ENCODE measurements at places on chromosomes 13 and 19.

GRCh38 chr13:48660361-48661076 lies 6.8 kb downstream of the CYSLTR2 start:
- no peak for DNase-seq

GRCh38 chr19:5434970-5435641 lies 20.1 kb upstream of the ZNRF4 start:
- DNase-seq = no peak

- DNase-seq = no peak
Observed at GRCh38 chr19:18225355-18225701, 910 bp downstream of the PDE4C start.

DNA sequence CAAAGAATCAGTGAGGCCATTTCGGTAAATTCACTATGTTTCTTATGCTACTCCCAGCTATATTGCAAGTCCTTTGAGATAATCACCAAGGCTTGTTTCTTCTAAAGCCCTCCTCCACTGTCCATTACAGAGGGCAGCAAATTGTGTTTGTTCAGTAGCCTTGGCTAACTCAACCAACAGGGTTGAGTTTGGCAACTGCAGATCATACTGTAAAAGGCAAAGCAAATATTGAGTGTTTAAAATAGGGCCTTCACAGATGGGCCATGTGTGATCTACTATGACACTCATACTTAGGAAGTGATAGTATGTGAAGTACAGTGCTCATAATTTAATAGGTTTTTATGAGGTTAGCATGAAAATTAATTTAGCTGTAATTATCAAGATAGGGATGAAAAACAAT lies 171.3 kb downstream of the DACH1 start:
- DNase-seq = no peak

DNA sequence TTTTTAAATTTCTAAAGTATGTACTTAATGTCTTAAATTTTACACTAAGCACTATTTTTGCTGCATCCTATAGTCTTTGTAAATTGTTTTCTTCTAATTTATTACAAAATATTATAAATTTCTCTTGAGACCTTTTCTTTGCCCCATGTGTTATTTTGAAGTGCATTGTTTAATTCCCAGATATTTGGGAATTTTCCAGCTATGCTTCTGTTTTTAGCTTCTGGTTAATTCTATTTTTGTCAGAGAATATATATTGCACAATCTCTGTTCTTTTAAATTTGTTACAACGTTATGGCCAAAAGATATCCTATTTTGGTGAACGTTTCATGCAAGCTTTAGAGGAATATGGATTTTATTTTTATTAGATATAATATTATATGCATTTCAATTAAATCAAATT lies 917.4 kb upstream of the MIR17HG start:
- DNase-seq = no peak

- DNase-seq = no peak
Observed at GRCh38 chr19:2421581-2422306, 5.6 kb downstream of the TIMM13 start.

- no peak for DNase-seq
Observed at GRCh38 chr13:45728759-45729158, 26.6 kb downstream of the CBY2 start.

DNA sequence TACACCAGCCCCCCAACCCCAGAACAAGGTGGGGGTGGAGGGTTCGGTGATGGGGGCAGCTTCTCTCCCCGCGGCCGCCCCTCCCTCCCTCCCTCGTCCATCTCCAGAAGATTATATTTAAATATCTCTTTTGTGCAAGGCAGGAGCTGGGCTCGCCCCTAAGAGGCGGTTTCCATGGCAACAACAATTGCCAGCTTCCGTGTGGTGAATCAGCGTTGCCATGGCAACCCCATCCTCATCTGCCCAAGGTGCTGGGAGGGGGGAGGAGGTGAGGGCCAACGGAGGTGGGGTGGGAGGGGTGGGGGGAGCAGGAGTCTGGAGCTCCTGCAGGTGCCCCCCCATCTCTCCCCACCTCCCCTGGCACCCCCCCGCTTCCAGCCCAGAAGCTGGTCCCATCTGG lies 46.4 kb downstream of the CELF5 start:
- DNase-seq = peak; percentile 96

DNA sequence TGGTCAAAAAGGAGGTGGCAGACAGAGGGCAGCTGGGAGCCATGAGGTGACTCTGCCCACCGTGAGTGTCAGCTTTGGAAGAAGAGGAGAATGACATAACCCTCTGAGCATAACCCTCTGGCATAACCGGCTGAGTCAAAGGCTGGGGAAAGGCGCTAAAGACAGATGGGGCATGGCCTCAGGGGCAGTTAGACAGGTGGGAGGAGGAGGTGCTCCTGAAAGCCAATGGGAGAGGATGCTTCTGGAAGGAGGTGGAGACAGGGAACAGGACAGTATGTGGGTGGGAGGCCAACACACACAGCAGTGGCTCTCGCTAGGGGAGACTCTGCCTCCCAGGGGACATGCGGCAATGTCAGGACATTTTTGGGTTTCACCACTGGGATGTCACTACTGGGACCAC lies 17.1 kb downstream of the ELAVL1 start:
- DNase-seq = no peak

DNA sequence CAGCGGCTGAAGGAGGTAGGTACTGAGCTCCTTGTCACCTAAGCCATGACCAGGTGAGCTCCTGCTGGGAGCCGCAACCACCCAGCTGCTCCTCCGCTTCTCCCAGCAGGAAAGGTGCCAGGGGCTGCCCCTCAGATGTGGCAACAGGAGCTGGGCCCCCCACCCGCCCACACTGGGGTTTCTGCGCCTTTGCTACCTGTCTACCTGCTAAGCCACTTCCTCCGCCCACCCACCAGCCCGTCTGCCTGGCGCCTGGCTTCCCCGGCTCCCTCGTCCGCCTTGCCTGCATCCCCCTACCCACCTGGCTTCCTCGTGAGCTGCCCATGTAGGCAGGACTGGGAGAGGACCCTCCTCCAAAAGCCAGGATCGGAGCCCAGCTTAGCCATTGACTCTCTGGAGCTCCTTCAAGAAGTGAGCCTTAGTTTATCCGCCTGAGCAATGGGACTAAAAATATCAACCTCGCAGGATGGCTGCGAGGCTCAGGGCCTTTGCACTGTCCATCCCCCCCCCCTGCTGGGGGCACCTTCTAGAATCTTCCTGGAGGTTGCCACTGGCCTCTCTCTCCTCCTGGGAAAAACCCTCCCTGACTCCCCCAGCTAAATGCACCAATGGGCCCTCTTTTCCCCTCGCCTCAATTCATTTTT lies 55.8 kb upstream of the KLF2 start:
- DNase-seq = no peak

DNA sequence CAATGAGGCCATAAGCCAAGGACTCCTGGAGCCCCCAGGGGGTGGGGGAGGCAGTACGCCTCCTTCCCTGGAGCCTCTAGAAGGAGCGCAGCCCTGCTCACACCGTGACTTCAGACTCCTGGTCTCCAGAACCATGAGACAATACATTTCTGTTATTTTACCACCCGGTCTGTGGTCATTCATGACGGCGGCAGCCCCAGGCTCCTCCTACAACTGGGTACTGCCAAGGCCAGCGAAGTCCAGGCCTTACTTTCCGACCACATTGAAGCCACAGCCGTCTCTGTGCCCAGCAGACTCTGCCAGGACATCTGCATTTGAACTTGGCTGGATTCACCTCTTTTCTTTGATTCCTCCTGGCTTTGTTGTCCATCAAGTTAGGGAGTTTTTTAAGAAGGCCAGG lies 10.5 kb downstream of the GNG7 start:
- DNase-seq = no peak

- no peak for DNase-seq
Observed at GRCh38 chr19:6654347-6655310, 15.3 kb downstream of the TNFSF14 start.

- DNase-seq = no peak
Observed at GRCh38 chr13:94902722-94903407, 190.5 kb upstream of the SOX21 start.

DNA sequence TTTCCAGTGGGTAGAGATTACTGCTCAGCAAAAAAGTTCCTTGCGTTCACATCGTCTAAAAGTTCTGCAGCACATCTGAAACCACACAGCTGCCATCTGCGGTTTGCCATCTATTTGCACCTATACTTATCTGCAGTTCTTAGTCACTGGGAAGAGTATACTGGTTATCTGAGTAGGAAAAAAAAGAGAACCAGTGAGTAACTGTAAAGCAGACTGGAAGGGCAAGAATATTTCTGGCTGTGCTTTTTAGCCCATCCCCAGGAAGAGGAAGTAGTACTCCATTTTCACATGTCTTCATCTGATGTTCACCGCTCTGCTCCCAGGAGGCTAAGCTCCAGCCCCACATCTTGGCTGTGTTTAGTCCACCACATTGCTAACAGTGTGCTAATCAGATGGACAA lies 35.6 kb downstream of the EFNB2 start:
- DNase-seq = no peak

DNA sequence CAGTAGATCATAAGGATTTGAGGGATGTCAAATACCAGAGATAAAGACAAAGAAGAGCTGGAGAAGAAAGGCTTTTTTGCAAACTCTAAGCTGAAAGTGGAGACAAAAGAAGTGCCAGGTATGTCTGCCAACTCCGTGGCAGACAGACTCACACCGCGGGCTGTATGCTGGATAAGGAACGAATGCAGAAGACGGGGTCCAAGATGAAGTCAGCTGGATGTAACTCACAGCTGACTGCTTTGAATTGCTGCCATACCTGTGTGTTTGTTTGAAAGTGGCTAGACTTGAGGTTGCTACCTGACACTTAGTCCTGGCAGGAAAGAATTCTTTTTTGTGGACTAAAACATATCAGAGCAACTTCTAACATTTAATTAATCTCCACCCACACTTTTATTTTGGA lies 398.8 kb downstream of the DLEU7 start:
- DNase-seq = no peak

DNA sequence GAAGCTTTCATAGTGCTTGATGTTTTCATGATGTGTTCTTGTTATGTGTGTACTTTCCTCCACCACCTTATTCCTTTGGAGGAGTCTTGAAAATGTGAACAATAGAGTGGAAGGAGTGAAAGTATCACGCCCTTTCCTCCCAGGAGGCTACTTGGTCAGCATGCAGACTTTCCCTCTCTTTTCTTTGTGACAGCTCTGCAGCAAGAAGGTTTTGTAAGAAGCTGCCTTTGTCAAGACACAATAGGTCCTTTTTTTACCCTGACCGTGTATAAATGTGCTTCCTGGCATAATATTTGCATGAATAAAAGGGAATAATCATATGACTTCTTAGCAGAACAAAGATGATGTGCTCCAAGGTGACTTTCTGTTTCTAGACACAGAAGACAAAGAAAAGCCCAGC lies 882.6 kb upstream of the SLITRK5 start:
- no peak for DNase-seq

DNA sequence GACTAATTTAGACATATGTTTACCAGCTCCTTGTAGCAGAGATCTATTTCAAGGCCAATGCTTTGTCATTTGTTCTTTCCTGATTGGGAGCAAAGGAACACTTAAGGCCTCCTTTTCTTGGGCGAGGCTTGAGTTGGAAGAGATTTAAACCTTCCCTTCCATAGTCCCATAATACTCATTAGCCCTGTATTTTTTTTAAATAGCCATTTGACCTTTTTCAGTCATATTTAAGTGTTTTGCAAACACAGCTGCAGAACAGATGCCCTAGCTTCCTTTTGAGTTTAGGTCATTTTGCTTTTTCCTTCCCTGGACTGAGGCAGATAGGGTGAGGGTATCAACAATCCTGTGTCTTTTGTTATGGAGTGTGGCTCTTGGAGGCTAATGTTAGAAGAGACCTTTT lies 198.3 kb downstream of the NBEA start:
- DNase-seq = no peak

GRCh38 chr19:3013263-3013725 lies 15.8 kb downstream of the TLE2 start:
- no peak for DNase-seq

DNA sequence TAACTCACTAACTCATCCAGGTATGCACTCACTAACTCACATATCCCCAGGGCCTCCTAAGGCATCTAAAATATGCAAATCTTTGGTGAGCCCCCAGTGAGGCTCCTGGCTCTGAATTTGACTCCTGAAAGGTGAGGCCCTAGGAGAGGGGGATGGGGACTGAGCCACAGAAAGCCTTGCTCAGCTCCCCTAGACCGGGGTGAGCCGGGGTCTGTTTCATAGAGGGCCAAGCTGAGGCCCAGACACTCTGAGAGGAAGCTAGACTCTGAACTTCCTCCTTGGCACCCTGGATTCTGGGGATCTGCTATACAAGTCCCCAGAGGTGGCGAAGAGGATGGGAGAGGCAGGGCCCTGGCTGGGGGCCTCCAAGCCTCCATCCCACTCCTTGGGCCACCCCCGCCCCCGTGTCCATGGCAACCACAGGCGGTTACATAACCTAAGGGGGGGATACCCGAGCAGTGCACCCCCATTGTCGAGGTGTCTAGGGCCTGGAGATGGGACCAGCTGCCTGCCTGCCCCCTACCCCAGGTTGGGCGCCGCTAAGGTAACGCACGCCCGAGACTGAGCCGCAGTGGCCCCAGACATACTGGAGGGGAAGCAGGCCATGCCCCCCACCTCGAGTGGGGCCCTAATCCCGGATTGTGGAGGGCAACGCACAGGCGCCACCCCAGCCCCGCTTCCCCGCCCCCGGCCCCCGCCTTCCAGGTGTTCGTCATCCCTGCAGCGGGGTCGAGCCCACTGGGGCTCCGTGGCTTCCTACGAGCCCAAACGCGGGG lies 646 bp downstream of the ABHD8 start:
- DNase-seq = no peak

DNA sequence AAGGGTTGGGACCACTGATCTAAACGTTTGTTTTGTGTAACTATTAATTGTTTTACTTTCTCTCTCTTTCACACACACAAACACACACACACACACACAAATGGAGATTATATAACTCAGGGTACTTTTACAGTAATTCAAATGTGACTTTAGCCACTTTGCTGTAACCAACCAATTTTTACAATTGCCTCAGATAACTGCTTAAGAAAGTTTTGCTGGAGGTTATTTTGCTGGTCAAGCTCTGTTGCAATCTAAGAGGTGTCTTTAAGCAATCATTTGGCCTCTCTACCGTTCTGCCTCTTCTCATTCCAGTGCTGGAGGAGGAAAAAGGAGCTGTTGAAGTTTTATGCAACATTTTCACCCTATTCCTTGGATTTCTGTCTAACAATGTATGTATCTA lies 63.0 kb downstream of the TBC1D4 start:
- no peak for DNase-seq

GRCh38 chr19:14150041-14150769 lies 13.8 kb upstream of the ASF1B start:
- no peak for DNase-seq

GRCh38 chr13:41306271-41307145 lies 4.6 kb upstream of the NAA16 start:
- DNase-seq = no peak

DNA sequence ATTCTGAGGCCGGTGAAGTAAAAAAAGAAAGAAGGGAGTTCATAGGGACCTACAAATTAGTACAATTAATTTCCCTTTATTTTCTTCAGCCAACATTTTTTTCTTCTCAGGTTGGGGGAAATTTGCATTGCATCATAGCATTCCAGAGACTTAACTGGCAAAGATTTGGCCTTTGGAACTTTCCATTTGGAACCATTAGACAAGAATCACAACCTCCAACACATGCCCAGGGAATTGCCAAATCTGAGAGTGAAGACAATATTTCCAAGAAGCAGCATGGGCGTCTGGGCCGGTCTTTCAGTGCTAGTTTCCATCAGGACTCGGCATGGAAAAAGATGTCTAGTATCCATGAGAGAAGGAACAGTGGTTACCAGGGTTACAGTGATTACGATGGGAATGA lies 6.4 kb upstream of the ERCC5 start:
- DNase-seq = no peak

GRCh38 chr13:21077788-21078353 lies 16.5 kb upstream of the LATS2 start:
- DNase-seq = no peak
